Muscle of back (tissue), 13 donors: ENCODE measurements at places on chromosomes 7 and 10. TPM values are rescaled to one million over a fixed set of nuclear protein-coding genes. Genes with fewer than 3 reads are reported as not detected.
A peak's percentile ranks its signal among the peaks of the same experiment; 100 is the strongest.

DNA sequence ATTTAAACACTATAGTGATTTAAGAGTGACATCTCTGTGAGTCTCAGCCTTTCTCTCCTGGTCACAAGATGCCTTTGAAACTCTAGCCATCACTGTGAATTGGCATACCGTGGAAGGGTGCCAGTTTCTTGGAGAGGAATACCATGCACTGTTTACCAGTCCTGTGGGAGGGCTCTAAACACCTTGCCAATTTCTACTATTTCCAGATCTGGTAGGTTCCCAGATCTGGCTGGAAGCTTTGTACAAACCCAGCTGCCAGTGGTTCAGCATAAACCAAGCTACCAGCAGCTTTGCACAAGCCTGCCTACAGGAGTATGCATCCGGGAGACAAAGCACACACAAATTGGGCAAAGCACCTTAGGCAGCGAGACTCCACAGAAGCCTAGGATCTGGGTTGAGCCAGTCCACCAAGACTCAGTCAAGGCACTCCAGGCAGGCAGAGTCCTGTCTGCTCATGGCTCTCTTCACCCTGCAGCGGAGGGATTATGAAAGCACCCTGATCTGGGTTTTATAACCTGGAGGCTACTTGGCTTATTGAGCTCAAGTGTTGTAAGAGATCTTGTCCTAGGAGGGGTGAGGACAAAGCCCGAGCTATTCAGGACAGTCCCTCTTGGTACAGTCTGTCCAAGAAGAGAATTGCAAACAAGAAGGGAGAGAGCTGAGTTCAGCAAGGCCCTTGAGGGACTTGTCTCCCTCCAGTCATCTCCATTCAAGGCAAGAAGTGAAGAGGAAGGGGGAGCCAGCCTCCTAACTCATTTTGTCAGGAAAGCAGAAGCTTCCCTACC is 23.6 kb downstream of the MCM10 start:
- no peak for DNase-seq

DNA sequence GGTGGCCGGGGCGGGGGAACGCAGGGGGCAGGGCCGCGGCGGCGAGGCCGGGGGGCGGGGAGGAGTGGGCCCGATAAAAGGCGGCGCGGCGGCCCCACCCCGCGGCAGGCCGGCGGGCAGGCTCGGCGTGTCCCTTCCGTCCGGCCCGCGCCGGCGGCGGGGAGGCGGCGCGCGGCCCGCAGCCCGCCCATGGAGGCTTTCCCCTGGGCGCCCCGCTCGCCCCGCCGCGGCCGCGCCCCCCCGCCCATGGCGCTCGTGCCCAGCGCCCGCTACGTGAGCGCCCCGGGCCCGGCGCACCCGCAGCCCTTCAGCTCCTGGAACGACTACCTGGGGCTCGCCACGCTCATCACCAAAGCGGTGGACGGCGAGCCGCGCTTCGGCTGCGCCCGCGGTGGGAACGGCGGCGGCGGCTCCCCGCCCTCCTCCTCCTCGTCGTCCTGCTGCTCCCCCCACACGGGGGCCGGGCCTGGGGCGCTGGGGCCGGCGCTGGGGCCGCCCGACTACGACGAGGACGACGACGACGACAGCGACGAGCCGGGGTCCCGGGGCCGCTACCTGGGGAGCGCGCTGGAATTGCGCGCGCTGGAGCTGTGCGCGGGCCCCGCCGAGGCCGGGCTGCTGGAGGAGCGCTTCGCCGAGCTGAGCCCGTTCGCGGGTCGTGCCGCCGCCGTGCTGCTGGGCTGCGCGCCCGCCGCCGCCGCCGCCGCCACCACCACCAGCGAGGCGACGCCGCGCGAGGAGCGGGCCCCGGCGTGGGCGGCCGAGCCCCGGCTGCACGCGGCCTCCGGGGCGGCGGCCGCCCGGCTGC is at the start of gene NANOS1:
TSS of gene NANOS1 (plus strand) at position 102 of the 808 bp plus-strand sequence. CDS start at position 190, 88 bp downstream.
- no peak for DNase-seq

- no peak for DNase-seq
Observed at GRCh38 chr10:104036518-104037260, 49.0 kb downstream of the COL17A1 start.

DNA sequence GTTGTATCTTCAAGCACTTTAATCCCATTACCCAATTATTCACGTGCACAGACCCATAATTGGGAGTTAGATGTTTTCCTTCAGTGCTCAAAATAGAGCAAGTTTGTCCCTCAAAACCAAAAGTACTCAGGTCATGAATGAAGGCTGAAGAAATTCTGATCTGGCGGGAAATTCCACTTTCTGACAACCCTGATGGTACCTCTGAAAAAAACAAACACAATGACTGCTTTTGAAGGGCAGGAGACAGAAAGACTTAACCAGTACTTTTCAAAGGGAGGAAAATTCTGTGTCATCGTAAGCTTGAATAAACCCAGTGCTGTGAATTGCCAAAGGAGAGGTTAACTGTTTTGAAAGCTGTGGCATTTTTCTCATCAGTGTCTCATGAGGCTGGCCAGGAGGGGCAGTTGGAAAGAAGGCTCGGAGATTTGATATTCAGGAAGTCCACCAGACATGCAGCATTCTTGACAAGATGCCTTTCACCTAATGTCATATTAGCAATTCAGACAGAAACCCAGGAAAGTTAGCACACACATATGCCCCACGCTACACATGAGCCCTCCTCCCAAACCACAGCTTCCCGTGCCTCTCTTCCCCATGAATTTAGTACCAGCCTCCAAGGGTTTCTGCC is 347.0 kb downstream of the KCNMA1 start:
- peak; percentile 96 for DNase-seq

DNA sequence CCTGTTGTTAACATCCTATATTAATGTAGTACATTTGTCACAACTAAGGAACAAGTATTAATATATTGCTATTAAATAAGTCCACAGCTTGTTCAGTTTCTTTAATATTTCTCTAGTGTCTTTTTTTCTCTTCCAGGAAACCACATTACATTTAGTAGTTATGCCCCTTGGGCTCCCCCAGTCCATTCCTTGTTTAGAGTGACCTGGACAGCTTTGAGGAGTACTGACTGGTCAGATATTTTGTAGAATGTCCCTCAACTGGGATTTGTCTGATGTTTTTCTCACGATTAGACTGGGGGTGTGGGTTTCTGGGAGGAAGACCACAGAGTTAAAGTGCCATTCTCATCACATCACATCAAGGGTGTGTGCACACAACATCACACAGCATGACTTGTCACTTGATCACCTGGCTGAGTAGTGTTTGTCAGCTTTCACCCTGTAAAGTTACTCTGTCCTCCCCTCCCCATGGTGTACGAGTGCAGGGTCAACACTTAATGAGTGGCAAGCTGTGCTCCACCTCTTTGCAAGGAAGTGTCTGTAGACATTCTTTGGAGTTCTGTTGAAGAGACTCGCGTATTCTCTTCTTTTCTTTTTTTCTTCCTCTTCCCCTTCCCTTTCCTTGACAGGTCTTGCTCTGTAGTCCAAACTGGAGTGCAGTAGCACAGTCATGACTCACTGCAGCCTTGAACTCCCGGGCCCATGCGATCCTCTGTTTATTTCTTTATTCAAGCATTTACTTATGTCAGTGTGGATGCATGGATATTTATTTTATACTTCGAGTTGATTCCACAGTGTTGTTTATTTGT is 10.2 kb downstream of the LMTK2 start:
- DNase-seq = no peak

GRCh38 chr10:98246911-98247805 is 20.8 kb downstream of the LOXL4 start:
- peak; percentile 70 for DNase-seq

DNA sequence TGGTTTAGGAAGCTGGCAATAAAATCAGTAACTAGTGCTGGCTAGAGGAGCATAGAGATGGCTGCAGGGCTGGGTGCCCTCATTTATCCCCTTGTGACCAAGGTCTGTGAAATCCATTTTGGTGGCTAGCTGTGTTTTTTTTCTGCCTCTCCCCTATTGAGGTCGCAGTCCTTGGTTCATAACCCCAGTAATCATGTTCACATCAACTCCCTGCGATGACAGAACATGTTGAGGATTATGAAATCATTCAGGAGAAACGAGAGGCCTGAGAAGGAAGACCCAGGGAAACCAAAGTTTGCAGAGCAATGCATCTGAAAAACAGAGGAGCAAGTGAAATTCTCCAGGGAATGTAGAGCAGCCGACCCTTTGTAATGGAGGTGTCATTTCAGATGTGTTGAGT is 126.9 kb downstream of the TACC2 start:
- no peak for DNase-seq

- peak; percentile 67 for DNase-seq
Observed at GRCh38 chr7:28474282-28474638, 61.9 kb downstream of the CREB5 start.

GRCh38 chr7:85710960-85711359 is 524.1 kb upstream of the SEMA3D start:
- DNase-seq = no peak

The PTF1A gene
- not detected for polyA plus RNA-seq

The CDH23 gene
- polyA plus RNA-seq = 4.2 TPM

The DCLRE1A gene
- 4.8 TPM for polyA plus RNA-seq
